Glutamatergic neuron (in vitro differentiated cells): ENCODE measurements at places on chromosomes 1 and 21.

DNA sequence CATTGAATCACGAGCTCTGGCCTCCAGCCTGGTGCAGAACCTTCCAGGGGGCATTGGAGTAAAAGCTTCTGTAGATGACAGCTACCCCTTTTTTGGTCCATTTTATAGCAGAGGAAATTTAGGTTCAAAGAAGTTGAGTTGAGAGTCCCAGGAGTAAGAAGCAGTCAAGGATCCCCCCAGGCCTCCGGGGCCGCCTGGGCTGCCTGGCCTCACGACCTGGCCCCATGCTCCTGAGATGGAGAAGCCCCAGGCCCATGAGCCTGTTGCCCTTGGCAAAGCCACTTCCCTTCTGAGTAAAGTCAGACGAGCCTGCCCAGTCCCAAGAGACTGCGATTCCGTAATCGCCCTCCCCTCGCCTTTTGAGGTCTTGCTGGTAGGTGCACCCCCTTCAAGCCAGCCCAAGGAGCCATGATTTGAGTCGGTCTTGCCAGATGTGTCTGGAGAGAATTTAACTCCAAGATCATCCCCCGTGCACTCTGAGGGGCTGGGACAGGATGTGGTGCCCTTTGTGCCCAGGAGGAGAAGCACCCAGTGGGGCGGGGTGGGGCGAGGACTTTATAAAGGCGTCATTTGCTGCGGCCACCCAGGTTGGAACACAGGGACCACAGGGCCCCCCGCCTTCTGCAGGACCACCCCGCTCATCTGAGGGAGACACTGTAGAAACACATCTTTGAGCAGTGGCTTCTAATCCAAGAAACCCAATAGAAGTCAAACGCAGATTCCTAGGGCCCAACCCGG lies 30.1 kb downstream of the PDE9A start:
- DNase-seq = no peak

DNA sequence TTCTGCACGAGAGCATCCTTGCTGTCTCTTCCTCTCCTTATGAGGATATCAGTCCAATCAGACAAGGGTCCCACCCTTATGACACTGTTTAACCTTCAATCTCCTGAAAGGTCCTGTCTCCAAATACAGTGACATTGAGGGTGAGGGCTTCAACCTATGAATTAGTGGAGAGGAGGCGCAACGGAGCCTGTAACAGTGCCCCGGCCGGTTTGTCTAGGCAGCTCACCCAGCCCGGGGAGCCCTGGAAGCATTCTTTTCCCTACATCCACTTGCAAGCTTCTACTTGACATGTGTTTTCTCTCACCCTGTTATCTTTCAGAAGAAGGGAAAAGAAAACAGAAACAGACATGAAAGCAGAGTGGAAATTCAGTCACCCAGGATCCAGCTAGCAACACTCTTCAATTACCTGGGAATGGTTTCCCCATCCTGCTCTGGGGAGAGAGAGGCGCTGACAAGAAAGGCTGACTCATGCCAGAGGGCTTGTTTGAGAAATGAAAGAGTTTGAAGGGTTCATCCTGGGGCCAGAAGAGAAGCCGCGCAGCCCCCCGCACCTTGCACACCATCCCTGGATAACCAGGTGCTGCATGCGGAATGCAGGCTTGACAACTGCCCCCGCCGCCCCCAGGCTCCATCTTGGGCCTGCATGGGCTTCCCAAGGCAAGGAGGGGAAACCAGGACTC lies 394.9 kb downstream of the NPHP4 start:
- no peak for DNase-seq

GRCh38 chr1:21875621-21876063 lies 61.5 kb downstream of the HSPG2 start:
- DNase-seq = no peak

- no peak for DNase-seq
Measured at GRCh38 chr1:20684050-20684620, 23.0 kb upstream of the DDOST start.

- DNase-seq = no peak
Measured at GRCh38 chr1:7265771-7266371, 480.6 kb downstream of the CAMTA1 start.

DNA sequence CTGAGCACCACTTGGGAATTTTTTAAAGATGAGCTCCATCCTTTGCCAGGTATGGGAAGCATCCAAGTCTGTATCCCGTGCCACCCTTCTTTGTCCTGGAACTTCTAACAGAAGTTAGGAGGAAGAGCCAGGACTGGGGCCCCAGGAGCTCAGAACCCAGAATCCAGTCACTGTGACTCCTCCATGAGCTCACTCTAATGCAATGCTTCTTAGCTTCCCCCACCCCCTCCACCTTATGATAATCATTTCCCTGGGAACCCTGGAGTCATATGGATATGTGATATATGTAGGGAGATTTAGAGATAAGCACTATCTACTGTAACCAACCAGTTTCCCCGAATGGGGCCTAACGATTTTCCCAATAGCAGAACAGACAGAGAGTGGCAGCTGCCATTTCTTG lies 758 bp upstream of the SPRR5 start:
- no peak for DNase-seq

GRCh38 chr1:150976879-150977694 lies 2.5 kb upstream of the CERS2 start:
- no peak for DNase-seq
